ENCODE measurements at places on chromosomes 1 and 21.

DNA sequence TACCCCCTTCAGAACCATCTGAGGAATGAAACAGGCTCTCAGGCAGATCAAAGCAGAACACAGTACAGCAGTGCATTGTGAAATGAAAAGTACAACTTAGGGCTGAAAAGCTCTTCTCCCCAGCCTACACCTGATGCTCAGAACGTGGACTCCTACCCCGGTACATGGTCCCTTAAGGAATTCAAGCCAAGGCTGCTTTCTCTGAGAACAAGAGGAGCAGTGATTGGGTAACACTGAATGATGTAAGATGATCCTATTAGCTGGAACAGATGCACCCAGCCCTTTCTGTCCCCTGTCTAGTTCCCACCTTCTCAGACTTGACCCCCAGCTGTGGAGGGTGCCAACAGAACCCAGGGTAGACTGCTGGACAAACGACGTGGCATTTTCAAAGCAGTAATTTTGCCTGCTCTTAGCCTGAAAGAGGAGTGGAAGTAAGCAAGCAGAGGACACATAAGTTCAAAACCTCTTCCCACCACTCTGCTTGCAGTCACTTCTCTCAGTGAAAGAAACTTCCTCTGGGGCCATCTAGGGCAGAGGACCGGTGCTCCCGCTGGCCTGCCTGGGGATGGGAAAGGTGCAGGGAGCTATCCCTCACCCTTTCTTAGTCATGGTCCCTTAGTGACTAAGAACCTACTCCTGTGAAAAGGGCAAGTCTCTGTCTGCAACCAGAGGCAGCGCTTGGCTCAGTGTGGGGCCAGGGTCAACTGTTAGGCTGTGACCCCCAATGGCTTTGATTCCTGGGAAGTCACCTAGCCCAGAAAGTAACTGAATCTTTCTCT is 72.7 kb downstream of the TRABD2B start:
- H3K27me3 ChIP-seq = no peaks in the 10 kb centered on the region
- H3K4me3 ChIP-seq = no peak overlapping the region
- no peaks in the 10 kb centered on the region for H3K36me3 ChIP-seq
- H3K27ac ChIP-seq = no peak overlapping the region

DNA sequence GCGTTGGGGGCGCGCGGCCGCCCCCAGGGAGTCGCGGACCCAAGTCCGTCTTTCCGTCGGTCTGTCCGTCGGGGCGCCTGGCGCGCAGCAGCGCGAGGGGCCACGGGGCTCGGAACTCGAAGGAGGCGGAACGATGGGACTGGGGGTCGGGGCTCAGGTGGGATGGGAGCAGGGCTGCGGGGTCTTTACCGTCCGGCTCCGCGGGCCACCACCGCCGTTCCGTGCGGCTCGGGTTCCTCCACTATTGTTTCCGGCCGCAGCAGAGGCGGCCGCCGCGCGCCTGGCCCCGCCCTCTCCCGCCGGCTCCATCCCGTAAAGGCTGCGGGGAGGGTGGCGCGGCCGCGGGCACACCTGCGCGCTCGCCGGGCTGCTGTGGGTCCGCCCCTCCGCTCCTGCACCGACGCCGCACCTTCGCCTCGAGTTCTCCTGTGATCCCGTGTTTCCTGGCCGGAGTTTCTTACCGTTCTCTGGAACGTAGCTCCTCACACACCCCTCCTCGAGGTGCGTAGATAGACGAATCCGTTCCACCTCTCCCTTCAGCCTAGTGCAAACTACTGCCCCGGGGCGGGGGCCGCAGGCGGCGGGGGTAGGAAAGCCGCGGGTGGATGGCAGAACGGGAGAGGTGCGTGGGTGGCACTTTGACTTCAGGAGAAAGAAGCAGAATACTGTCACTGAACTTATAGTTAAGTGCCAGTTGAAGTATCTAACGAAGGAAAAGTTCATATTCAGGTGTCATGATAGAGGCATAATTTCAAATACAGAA is at the start of gene C21orf91:
Gene C21orf91, minus strand, starts transcription at position 243 of the 763 bp plus-strand sequence. CDS start 1,038 bp downstream, outside the sequence.
- peak within 1 kb of the TSS; percentile 94 for H3K27ac ChIP-seq
- no peaks in the 10 kb centered on the region for H3K36me3 ChIP-seq
- H3K4me1 ChIP-seq = peaks cover 26% of the 10 kb centered on the region
- peak; percentile 81 for DNase-seq
- no peaks in the 10 kb centered on the region for H3K27me3 ChIP-seq

DNA sequence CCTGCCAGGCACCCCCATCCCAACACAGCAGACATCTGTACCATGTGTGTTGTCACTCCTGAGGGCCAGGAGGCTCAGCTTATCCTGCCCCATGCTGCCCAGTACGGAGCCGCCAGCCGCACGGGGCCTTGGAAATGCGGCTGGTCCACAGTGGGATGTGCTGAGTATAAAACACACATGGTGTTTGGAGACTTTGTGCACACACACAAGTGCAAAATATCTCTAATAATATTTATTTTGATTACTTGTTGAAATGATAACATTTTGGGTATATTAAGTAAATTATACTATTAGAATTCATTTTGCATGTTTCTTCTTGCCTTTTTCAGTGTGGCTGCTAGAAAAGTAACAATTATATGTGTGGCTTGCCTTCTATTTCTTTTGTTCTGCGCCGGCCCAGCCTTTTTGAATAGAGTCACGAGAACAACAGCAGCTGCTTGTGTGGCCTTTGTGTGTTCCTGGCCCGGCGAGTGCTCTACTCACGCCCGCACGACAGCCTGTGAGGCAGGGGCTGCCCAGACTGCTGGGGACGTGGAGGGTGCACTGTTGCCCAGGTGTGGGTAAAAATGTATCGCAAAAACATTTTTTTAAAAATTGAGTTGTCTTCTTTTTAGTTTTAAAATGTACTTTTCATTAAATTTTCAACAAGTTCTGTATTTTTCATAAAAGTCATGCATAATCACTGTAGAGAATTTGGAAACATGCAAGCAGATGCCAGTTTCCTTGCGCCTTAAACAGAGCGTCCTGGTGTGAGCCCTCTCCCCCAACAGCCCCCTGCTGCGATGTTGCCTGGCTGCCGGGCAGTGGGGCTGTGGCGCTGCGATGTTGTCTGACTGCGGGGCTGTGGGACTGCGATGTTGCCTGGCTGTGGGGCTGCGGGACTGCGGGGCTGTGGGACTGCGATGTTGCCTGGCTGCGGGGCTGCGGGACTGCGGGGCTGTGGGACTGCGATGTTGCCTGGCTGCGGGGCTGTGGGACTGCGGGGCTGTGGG is 35.5 kb downstream of the COQ8A start:
- DNase-seq = no peak
- H3K4me1 ChIP-seq = no peaks in the 10 kb centered on the region
- H3K27me3 ChIP-seq = no peaks in the 10 kb centered on the region
- H3K36me3 ChIP-seq = peaks cover 18% of the 10 kb centered on the region

GRCh38 chr1:212721388-212722247 is 22.0 kb upstream of the BATF3 start:
- H3K27ac ChIP-seq = no peak overlapping the region
- no peaks in the 10 kb centered on the region for H3K36me3 ChIP-seq
- H3K4me3 ChIP-seq = no peak overlapping the region
- H3K27me3 ChIP-seq = no peaks in the 10 kb centered on the region
- peaks cover 11% of the 10 kb centered on the region for H3K4me1 ChIP-seq

- H3K27ac ChIP-seq = no peak overlapping the region
- no peak for DNase-seq
- no peaks in the 10 kb centered on the region for H3K36me3 ChIP-seq
- H3K4me1 ChIP-seq = no peaks in the 10 kb centered on the region
- H3K4me3 ChIP-seq = peak overlapping the region; percentile 28
Observed at GRCh38 chr1:38527373-38527966, 332.1 kb downstream of the RRAGC start.

DNA sequence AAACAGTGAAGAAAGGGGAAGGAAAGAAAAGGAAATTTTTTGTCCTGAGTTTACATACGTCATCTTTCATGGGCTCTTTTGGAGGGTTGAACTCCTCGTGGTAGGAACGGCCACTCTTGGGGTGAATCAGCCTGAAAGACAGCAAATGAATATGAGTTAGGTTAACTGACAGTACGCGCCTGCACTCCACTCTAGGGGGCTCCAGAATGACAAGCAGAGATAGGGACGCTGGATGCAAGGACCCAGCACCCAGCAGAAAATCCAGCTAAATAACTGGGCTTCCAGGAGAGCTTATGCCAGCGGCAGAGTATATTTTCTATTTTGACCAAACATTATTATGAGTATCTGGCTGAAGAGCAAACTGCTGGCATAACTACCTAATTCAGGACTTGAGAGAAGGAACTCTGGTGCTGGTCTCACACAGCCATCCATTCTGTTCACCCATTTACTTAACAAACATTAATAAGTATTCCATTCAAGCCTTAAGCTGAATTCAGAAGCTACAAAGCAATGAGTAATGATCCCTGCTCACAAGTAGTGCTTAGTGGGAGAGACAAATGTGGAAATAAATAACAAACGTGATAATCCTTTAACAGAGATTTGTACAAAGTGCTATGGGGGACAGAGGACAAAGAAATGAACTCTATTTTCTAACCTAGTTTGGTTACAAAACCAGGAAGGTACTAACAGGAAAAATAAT is 22.1 kb downstream of the AK2 start:
- no peak overlapping the region for H3K27ac ChIP-seq
- peaks cover 67% of the 10 kb centered on the region for H3K36me3 ChIP-seq
- no peaks in the 10 kb centered on the region for H3K27me3 ChIP-seq
- H3K4me1 ChIP-seq = no peaks in the 10 kb centered on the region

GRCh38 chr1:33048426-33048825 is 11.7 kb upstream of the AK2 start:
- DNase-seq = no peak
- no peaks in the 10 kb centered on the region for H3K36me3 ChIP-seq
- no peaks in the 10 kb centered on the region for H3K27me3 ChIP-seq
- H3K4me1 ChIP-seq = peaks cover 6% of the 10 kb centered on the region
- H3K4me3 ChIP-seq = no peak overlapping the region

DNA sequence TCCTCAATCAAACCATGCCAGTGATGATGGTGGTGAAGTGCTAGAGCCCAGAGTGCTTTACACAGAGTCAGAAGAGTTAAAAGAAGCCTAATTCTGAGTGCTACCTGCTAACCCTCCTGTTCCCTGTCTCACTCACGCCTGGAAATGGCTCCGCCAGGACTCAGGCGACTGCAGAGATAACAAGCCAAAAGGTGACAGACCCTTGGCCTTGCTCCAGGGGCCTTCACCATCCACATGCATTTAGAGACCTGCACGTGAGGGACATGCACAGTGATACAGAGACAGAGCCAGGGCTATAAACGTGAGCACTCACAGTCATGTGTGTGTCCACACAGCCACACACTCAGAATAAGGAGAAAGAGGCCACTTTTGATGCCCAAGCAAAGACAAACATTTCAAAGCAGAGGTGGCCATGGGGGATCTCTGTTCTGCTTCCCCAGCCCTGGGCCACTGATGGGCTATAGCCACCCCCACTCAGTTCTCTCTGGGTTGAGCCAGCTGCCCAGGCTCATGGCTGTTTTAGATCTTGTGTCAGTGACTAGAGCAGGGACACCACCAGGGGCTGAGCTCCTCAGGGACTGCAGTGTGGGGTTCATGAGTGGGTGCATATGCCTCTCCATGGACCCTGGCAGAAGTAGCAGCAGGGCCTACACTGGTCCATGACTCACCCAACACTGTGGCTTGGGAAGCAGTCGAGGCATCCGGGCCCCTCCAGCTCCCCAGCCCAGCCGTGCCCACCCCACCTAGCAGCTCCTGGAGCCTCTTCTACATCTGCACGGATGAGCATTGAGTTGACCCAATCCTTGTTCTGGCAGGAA is 117.2 kb downstream of the EPHB2 start:
- H3K4me1 ChIP-seq = no peaks in the 10 kb centered on the region
- no peaks in the 10 kb centered on the region for H3K36me3 ChIP-seq
- H3K4me3 ChIP-seq = no peak overlapping the region
- no peaks in the 10 kb centered on the region for H3K27me3 ChIP-seq
- no peak overlapping the region for H3K27ac ChIP-seq

- H3K27ac ChIP-seq = no peak overlapping the region
- no peak overlapping the region for H3K4me3 ChIP-seq
- H3K27me3 ChIP-seq = no peaks in the 10 kb centered on the region
- no peaks in the 10 kb centered on the region for H3K4me1 ChIP-seq
- no peak for DNase-seq
Observed at GRCh38 chr1:103199001-103199400, 90.7 kb upstream of the COL11A1 start.

GRCh38 chr1:37839676-37840075 is 19.7 kb downstream of the MTF1 start:
- no peaks in the 10 kb centered on the region for H3K4me1 ChIP-seq
- no peaks in the 10 kb centered on the region for H3K27me3 ChIP-seq
- no peak for DNase-seq
- no peak overlapping the region for H3K27ac ChIP-seq
- H3K36me3 ChIP-seq = peaks cover 40% of the 10 kb centered on the region
- no peak overlapping the region for H3K4me3 ChIP-seq

DNA sequence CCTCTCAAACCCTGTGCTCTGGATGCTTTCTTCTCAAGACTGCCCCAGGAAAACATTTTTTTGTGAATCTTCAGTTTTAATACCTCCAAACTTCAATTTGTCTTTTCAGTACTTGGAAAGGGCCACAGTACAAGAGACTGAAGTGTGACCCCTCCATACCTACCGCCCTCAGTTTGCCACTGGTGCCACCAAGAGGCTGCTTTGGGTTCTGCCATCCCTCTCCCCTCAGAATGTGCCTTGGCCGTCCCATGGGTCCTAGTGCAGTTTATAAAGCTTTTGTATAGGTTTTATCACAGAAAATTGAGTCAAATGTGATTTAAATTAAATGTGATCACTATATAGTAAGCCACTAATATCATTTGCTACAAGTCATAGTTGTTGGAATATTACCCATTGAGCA is 60.8 kb upstream of the PGD start:
- H3K27ac ChIP-seq = no peak overlapping the region
- H3K36me3 ChIP-seq = peaks cover 32% of the 10 kb centered on the region
- H3K4me1 ChIP-seq = no peaks in the 10 kb centered on the region

DNA sequence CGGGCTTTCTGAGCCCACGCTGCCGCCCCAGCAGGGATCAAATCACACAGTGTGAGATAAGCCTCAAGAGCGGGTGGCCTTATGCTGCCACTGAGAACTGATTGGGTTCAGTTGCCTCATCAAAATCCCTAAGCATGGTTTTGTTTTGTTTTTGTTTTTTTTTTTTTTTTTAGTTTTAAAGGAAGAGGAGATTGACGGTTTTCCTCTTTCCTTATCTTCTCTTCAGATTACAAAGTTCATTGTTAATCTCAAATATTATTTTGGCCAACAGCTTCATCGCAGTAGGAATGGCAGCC is 651 bp downstream of the COA6 start:
- peak overlapping the region; percentile 93 for H3K27ac ChIP-seq
- no peaks in the 10 kb centered on the region for H3K27me3 ChIP-seq
- peak overlapping the region; percentile 89 for H3K4me3 ChIP-seq

GRCh38 chr1:153253076-153253475 is 6.4 kb upstream of the LORICRIN start:
- DNase-seq = no peak
- H3K4me1 ChIP-seq = no peaks in the 10 kb centered on the region
- no peaks in the 10 kb centered on the region for H3K27me3 ChIP-seq
- H3K36me3 ChIP-seq = no peaks in the 10 kb centered on the region

DNA sequence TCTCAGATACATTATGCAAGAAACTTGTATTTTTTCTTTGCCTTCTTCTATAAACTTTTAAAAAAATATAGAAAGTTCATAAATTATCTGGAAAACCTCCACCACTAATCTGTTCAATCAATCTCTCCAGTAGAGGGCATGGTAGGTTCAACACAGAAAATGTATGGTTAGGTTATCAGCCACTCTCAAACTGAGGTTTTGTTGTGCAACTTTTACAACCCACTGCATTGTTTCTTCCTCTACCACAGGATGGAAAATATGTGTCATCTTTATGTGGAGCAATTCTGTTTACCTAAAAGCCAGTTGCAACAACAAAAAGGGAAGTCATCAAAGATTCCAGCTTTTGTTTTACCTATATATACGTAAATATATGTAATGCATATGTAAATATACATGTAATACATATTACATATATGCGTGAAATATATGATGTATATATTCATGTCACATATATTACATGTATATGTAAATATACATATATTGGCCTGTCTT is 3.0 kb upstream of the RGS2 start:
- H3K4me3 ChIP-seq = no peak overlapping the region
- peaks cover 17% of the 10 kb centered on the region for H3K4me1 ChIP-seq
- no peaks in the 10 kb centered on the region for H3K27me3 ChIP-seq
- no peaks in the 10 kb centered on the region for H3K36me3 ChIP-seq
- peak overlapping the region; percentile 82 for H3K27ac ChIP-seq

All from effector memory CD4-positive, alpha-beta T cell (primary cell).